ENCODE measurements at places on chromosomes 5 and 9. TPM values are rescaled to one million over a fixed set of nuclear protein-coding genes. Genes with fewer than 3 reads are reported as not detected.

The PIP5KL1 gene
- total RNA-seq = 37.6 TPM

The TAS2R1 gene
- total RNA-seq = not detected

The ATP6V0E1 gene
- 84.6 TPM for total RNA-seq

The NFIB gene
- total RNA-seq = 6.6 TPM

The CSF1R gene
- 0.17 TPM for total RNA-seq

The MAMDC2 gene
- 1.2 TPM for total RNA-seq

The HAPLN1 gene
- 0.05 TPM for total RNA-seq

The IL4 gene
- total RNA-seq = not detected

The ROPN1L gene
- 0.66 TPM for total RNA-seq

The NMUR2 gene
- total RNA-seq = not detected

The PCDHB8 gene
- not detected for total RNA-seq

DNA sequence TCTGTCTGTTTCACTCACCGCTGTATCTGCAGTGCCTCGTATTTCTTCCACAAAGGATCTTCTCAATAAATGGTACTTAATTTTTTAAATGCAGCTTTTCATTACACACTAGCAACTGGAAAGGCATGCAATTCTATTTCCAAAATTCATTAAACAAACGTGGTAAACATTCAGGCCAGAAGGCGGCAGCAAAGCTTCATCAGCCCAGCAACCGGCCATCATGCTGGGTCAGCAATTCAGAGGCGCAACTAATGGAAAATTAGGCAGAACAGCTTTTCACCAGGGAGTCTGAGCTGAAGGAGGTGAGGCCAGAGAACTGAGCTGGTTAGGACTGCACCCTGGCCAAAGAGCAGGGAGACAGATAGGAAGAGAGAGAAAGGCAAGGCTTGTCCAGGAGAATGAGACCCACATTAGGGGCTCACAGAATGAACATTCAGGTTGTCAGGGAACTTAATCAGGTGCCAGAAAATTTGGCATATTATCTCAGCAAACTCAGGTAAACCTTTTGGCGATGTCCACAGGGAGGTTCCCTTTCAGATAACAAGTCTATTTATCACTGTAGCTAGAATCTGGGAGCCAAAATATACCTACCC lies 17.7 kb upstream of the RNF180 start:
- peak; percentile 8 for DNase-seq

DNA sequence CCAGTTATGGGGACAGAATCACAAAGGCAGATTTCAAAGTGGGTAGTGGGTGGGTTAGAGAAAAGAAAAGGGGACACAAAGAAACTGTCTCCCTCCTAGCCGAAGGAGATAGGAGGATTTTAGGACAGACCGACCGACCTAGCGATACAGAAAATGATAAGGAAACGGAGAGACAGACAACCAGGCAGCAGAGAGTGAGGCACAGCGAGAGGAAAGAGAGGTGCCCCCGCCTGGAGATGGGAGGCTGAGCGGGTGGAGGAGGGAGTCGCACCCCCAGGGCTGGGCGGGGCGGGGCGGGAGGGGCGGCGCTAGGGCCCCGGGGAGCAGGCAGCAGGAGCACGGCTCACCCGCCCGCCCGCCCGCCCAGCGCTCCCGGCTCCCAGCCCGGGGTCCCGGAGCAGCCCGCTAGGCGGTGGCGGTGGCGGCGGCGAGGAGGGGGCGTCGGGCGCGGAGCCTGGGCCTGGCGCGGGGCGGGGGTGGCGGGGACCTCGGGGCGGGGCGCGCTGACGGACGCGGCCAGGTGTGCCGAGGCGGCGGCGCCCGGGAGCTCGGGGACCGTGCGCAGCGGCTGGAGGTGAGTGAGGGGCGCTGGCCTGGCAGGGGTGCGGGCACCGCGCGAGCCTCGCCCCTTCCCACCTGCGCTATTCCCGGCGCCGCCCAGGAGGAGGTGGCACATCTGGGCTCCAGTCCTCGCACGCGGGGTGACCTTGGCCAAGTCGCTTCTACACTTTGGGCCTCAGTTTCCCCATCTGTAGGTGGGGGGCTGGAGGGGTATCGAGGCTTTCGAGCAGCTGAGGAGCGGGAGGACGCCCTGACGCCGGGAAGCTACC lies 15.9 kb upstream of the SYNPO start:
- DNase-seq = no peak

GRCh38 chr9:111016016-111016415 lies 22.3 kb downstream of the LPAR1 start:
- no peak for DNase-seq

DNA sequence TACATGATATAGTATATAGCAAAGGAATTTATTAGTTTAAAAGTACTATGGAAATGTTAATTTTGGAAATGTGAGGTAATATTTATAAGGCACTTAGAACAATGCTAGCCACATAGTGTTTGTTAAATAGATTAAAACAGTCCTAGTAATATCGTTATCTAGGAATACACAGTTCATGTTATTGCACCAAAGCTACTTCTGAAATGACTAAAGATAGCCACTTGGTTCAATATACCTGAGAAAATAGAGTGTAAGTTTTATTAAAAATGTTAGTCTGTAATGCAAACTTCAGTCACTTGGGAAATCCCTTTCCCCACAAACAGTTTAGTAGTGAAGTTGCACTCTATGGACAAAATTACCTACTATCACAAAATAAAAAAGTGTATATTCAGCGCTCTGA lies 15.4 kb upstream of the F2R start:
- no peak for DNase-seq

GRCh38 chr9:126722922-126723806 lies 81.7 kb upstream of the ZBTB43 start:
- no peak for DNase-seq

GRCh38 chr5:160020964-160021363 lies 12.0 kb downstream of the TTC1 start:
- DNase-seq = no peak

DNA sequence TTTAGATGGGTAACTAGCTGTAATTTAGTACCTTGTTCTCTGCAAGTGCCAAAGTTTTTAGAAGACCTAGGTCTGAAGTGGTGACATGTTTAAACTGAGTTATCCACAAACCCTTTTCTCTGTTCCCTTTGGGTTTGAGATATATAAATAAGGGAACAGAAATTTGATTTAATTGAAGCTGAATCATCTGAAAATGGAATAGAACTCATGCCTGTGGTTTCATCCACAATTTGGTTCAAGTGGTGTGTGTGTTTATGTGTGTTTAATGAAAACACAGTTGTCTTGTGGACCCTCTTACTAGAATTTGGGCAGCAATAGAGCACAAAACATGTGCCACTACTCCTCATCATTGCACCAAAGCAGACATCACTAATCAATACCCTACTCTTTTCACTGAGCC lies 216.9 kb downstream of the GLIS3 start:
- no peak for DNase-seq

GRCh38 chr5:116992681-116993080 lies 418.1 kb upstream of the SEMA6A start:
- no peak for DNase-seq

- no peak for DNase-seq
Observed at GRCh38 chr5:94498199-94498598, 120.2 kb downstream of the KIAA0825 start.

DNA sequence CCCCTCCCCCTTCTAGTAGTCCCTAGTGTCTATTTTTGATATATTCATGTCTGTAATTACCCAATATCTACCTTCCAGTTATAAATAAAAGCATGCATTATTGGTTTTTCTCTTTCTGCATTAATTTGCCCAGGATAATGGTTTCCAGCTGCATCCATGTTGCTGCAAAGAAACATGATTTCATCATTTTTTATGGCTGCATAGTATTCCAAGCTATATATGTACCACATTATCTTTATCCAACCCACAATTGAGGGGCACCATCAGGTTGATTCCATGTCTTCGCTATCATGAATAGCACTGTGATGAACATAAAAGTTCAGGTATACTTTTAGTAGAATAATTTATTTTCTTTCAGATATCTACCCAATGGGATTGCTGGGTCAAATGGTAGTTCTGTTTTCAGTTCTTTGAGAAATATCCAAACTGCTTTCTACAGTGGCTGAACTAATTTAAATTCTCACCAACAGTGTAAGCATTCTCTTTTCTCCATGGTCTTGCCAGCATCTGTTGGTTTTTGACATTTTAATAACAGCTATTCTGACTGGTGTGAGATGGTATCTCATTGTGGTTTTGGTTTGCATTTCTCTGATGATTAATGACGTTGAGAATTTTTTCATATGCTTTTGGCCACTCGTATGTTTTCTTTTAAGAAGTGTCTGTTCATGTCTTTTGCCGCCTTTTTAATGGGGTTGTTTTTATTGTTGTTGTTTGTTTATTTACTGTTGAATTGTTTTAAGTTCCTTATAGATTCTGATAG lies 746.1 kb upstream of the MEF2C start:
- no peak for DNase-seq

DNA sequence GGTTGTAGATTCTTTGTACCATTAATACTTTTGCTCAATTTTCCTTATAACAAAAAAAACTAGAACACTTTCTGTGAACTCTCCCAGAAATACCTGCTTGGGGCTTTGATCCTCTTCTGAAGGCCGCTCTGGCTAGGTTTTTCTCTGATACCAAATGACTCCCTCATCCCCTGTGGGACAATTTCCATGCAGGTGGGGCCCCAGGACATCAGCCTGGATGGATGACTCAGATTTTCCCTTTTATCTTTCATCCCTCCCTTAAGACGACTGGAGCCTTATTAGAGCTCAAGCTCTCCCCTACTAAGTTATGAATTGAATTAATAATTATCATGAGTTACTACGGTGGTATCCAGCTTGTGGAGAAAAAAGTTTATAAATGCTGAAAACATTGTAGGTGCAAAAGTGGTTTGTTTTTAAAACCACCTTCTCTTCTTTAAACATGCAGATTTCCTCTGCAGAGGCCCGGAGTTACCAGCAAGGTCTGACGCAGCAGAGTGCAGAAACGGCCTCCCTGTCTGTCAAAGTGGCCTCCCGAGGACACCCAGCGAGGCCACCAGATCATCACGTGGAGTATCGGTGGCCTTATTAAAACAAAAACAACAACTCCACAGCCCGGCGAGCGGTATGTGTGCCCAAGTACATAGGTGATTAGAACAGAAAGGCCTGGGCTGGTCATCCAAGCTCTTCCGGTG lies 50.8 kb upstream of the IRX4 start:
- DNase-seq = peak; percentile 79

GRCh38 chr5:2482778-2483177 lies 268.7 kb downstream of the IRX2 start:
- no peak for DNase-seq

GRCh38 chr9:76996700-76997099 lies 22.8 kb upstream of the FOXB2 start:
- no peak for DNase-seq

DNA sequence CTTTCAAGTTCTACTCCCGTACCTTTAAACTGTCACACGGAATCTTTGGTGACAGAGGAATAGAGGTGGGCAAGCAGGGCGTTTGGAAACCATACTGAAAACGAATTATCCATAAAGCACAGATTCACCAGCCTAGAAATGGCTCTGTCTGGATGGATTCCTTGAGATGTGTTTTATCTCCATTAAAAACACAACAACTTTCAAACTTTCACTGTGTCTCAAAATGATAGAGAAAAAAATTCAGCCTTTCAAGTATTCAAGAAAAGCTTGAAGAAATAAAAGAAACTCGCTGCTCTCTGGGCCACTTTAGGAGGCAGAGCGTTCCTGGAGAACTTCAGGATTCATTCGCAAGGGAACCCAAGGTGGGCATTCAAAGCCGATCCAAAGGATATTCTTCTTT lies 589 bp upstream of the THBS4 start:
- no peak for DNase-seq

- DNase-seq = no peak
Observed at GRCh38 chr5:74140409-74140808, 500.1 kb downstream of the ENC1 start.

- DNase-seq = no peak
Observed at GRCh38 chr5:6483880-6484382, 35.3 kb downstream of the UBE2QL1 start.

- DNase-seq = peak; percentile 72
Observed at GRCh38 chr9:137286975-137287383, 9.5 kb downstream of the TOR4A start.

GRCh38 chr5:42641336-42642005 lies 115.1 kb upstream of the CCDC152 start:
- DNase-seq = no peak

GRCh38 chr5:151657114-151657513 lies 29.6 kb downstream of the SPARC start:
- no peak for DNase-seq

- DNase-seq = no peak
Observed at GRCh38 chr5:123350742-123351141, 72.5 kb downstream of the CEP120 start.
